ENCODE measurements at places on chromosomes 3 and 15.

DNA sequence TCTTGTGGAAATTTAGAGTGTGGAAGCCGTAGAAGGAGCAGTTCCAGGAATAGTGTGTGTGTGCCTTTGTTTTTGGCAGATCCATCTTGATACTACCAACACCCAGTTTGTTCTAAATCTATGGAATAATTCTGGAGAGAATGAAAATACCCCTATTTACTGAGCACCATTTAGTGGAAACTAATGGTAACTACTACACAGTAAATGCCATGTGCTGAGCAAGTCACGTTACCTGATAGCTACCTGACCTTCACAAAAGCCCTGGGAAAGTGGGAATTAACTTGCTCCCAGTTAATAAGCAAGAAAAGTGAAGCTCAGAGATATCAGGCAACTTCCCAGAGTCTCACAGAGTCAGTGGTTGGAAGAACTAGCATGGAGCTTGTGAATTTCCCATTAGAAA is 137.7 kb downstream of the ARPP21 start:
- no peak for DNase-seq

- no peak for DNase-seq
Observed at GRCh38 chr3:66237552-66237951, 16.8 kb downstream of the SLC25A26 start.

DNA sequence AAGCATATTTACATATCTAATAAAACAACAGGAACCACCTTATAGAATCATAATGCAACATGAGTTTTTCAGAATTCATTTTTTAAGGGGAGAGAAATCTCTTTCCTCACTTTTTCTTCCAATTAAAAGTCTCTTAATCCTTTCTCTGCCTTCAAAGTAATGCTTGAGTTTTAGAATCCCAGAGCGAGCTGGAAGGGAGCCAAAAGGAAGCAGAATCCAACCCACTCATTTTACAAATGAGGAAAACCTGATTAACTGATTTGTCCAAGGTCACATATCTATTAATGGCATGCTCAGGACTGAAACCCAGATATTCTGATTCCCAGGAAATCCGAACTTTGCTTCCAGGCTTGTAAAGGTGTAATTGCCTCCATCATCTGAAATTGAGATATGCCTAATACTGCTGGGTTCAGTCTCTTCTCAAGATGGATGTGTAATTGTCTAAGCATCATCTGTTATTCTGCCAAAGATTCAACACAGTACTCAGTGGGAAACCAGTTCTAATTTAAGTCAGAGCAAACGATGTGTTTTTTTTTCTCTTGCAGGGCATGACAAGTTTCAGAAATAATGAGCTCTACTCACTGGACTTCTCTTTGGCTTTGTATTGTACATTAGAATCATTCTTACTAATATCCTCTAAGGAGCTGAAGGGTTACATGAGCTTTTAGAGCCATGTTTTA is 481.4 kb upstream of the CFAP20DC start:
- no peak for DNase-seq

DNA sequence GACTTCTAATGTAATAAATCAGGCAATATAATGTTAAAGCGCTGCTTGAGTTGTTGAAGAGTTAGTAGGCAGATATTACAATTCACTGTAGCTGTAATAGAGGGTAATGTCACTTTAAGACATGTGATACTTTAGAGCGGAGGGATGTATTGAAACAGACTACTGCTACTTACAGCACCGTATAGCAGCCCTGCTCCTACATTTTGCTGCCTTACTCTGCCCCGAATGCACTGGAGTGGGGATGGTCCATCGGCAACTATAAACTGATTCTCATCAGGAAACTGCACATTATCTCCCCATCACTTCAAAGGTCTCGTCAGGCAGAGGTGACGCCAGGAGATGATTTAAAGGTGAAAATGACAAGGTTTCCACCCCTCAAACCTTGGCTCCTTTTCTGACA is 349.7 kb upstream of the SUCLG2 start:
- peak; percentile 24 for DNase-seq

GRCh38 chr3:45171283-45171682 is 25.1 kb upstream of the CDCP1 start:
- DNase-seq = no peak

DNA sequence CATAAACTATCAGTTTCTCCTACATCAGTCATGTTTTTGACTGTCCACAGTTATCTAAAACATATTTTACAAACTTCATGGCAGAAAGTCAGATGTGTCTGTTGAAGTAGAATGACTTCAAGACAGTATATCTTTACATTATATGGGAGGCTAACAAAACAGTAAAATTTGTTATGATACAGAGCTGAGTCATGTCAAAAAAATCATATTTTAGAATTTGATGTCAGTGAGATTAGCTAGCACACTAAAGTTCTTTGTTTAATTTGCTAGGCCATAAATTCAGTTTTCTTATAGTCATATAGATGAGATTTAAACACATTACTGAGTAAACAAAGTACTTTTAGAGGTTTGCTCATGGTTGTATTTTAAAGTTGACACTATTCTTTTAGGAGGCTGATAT is 80.3 kb upstream of the IGSF10 start:
- no peak for DNase-seq

GRCh38 chr3:138361561-138361971 is 13.2 kb downstream of the MRAS start:
- DNase-seq = no peak

- DNase-seq = no peak
Observed at GRCh38 chr15:65862682-65863081, 6.6 kb upstream of the RAB11A start.
